ENCODE measurements at places on chromosomes 3 and 15.

DNA sequence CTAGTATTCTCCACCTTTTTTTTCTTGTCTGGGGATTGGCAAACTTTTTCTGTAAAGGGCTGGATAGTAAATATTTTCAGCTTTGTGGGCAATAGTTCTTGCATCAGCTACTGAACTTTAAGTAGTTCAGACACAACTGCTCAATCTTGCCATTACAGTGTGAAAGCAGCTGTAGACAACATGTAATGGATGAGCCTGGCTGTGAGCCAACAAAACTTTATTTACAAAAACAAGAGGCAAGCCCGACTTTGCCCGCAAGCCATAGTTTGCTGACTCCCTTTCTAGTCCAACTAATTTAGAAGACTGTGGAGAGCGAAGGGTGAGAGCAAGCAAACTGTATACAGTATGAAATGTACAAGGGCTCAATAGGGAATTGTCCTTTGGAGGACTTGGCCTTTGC lies 6.2 kb downstream of the FRMD4B start:
- DNase-seq = no peak

DNA sequence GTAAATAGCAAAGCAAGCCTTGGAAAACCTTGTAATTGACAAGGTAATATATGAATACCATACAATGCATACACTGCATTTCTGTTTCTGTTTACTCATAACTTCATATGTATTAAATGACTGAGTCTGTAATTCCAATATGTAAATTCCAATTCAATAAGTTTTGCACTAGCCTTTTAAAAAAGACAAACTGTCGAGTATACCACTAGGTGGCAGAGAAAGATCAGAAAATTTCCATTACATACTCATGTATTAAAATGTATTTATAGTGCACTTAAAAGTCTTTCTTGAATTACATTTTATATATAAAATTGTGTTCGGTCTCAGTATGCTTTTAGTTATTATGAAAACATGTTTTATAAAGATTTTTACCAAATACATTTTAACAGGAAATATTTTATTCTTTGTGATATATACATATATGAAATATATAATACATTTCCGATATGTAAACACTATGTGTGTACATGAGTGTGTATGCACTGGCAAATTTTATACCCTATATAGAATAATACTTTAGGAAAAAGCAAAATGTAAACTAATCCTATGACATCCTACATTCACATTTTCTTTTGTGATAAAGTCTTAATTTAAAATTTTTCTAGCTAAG lies 216.8 kb downstream of the VGLL3 start:
- DNase-seq = no peak

- DNase-seq = no peak
Measured at GRCh38 chr3:120765830-120766493, 23.4 kb downstream of the GTF2E1 start.

GRCh38 chr15:38174691-38175090 lies 77.9 kb upstream of the SPRED1 start:
- DNase-seq = no peak

- DNase-seq = no peak
Measured at GRCh38 chr15:70420086-70420947, 322.6 kb upstream of the TLE3 start.

DNA sequence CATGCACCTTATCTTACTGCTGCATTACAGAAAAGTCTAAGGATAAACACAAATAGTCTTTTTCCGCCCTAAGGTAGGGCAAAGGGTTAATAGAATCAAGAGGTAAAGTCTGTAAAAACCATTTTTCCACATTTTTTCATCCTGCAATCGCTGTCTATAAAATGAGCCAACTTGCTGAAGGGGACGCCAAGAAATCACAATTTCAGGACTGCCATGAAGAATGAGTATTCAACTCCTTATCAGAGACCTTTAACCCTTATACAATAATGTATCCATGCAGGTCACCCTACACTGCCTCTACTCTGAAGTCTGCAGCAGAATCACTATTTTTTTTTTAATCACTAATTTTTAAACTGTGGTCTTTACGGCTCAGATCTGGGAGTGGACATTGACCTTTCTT lies 1.1 kb upstream of the DNAJC13 start:
- no peak for DNase-seq

DNA sequence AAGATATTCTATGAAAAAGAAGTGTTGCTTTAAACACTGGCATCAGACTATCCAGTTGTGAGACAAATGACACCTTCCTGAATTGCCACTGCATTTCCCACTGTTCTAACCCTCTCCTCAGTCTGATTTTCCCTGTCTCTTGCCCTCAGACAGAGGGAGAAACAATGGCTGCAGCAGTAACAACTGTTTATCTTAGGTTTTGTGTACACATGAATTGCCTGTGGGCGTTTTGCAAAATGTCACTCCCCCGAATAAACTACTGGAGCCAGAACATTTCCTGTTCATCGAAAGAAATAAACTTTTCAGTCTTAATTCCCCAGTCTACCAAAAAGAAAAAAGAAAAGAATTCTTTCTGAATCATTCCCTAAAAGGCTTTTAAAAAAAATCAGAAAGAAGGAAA lies 155.1 kb downstream of the MAGI1 start:
- no peak for DNase-seq

GRCh38 chr3:63995086-63995485 lies 28.2 kb downstream of the PSMD6 start:
- DNase-seq = no peak

- DNase-seq = no peak
Measured at GRCh38 chr15:70101459-70102113, 3.9 kb upstream of the TLE3 start.

All from CD4-positive, alpha-beta T cell treated with Interferon gamma for 1 hour (primary cell).